ENCODE measurements at places on chromosomes 16 and 17.

DNA sequence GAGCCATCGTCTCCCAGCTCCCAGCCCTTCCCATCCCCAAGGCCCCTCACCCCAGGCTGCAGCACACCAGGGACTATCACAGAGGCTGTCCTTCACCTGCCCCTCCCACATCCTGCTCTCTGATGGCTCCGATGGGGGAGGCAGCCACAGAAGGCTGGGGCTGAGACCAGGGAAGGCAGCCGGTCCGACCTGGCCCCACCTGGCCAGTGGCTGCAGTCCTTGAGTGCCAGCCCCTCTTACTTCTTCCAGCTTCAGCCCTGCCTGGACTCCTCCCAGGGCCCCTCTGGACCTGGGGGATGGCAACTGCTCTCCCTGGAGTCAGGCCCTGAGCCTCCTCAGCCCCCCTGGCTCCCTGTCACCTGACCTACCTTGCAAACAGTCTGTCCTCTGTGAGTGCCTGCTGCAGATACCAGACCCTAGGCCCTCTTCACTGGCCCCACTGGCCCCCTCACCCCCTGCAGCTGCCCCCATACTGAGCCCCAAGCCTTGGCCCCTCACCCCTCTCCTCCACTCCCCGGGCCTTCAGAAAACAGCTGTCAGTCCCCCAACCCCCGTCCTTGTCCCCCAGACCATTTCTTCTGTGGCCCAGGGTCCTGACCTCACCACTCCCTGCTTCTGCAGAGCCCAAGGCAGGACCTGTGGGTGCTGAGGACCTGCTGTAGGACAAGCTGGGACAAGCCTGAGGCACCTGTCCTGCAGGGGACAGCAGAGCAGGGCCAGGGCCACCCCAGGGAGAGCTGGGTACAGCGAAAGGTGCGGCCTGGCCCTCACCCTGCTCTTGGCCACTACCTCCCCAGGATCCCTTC lies 12.6 kb upstream of the SRRM2 start:
- DNase-seq, result no peak

GRCh38 chr16:57360321-57360935 lies 1.8 kb downstream of the CCL22 start:
- DNase-seq, result no peak

DNA sequence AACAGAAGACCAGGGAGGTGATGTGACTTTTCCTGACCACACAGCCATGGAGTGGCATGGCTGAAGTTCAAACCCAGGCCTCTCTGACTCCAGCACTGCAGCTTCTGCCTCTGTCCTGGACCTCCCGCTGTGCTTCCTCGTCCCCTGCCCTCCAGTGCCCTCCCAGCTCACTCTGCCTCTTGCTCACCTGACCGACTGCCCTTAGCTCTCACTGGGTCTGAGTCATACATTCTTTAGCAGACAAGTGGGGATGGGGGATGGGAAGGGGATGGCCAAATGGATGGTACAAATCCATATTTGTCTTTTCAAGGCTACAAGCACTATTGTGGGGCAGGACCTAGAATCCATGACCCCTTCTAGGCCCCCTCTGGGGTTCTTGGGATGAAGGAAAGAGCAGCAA lies 33.0 kb downstream of the PITPNM3 start:
- no peak for DNase-seq

DNA sequence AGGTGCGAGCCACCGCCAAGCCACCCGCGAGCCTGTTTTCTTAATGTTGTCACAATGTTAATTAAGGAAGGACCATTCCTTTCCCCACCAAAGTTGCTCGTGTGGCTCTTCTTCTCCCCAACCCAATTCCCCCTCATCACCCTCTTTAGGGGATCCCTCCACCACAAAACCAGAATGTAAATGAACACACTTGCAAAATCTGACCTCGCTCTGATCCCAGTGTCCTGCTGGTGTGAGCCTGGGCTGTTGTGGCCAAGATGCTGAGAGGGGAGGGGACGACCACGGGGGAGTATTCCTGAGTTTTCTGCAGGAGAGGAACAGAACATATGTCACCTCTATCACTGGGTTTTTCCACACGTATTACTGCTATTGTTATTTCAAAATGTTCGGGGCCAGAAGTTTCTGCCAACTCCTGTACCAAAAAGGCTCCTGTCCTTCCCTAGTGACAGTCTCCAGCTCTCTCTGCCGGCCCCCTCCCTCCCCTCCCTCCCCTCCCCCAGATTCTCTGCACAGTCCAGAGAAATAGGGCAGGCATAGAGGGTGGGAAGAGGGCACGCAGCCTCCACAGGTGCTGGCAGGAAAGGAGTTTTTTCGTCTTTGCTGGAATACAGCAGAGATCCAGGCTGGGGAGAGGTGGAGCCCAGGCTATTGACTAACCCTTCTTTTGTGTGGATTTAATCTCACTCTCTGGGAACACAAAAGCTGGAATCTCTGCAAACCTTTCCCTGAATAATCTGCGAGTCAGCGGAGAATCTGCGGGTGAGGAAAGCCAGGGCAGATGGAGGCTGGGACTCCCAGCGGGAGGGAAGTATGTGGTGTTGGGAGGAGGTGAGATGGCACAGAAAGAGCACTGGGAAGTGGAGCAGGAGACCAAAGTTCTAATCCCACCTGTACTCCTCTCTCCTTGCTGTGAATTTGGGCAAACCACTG lies 4.5 kb upstream of the CA4 start:
- no peak for DNase-seq

DNA sequence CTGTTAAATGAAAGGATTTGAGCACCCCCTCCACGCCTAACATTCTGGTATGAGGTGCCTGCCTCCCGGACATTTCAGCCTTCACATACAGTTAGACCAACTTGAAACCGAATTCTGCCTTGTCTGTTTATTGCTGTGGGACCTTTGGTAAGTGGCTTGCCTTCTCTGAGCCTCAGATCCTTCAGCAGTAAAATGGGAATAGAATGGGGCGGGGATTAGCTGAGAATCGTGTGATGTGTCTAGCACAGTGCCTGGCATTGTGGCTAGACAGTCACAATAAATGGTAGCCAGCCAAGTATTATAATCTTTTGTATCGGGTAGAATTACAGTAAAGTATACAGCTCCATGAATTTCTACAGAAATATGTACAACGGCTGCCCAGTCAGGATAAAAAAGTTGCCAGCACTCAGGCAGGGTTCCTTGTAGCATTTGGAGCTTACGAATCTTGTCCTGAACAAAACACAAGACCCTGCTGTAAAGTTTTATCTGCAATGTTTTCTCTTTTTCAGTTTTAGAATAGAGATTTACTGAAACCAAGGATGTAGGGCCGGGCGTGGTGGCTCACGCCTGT lies 786 bp downstream of the TMC7 start:
- no peak for DNase-seq

DNA sequence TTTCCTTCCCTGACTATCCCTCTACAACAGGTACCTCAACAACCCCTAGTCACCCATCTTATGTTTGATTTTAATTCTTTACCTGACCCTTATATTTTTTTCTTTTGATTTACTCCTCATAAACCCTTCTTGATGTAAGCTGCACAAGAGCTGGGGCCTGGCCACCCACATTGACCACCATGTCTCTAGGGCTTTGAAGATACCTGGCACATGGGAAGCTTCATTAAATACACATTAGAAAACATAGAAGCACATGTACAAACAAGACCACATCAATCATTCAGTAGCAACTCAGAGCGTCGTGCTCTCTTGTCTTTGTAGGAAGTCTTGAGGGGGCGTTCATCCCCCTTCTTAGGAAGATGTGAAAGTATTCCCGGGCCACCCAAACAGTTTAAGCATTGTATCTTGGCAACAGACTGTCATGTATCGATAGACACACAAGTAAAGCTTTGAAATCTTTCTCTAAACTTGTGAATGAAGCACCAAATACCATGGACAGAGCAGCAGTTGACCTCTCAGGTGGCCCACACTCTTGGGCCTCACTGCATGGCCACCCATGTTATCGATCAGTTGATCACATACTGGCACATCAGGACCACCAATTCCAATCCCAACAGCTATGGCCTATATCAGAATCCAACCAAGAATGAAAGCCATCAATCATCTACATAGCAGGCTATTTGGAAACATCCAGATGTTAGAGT lies 183.6 kb downstream of the ZFHX3 start:
- no peak for DNase-seq

DNA sequence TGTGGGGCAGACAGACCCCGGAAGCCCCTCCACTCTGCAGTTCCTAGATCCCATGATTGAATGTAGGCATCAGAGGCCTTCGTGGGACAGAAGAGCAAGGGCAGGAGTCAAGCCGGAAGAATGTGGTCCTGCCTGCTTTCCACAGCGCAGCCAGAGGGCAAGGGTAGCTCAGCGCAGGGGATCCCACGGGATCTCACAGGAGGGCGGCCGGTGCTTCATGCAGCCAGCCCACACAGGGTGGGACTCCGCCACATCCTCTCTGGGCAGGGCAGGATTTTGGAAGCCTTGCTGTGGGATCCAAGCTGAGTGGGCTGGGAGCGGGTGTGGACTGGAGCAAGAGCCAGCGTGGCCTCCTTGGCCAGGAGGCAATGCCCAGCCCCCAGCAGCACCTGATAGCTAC lies 13.0 kb downstream of the KATNB1 start:
- no peak for DNase-seq

DNA sequence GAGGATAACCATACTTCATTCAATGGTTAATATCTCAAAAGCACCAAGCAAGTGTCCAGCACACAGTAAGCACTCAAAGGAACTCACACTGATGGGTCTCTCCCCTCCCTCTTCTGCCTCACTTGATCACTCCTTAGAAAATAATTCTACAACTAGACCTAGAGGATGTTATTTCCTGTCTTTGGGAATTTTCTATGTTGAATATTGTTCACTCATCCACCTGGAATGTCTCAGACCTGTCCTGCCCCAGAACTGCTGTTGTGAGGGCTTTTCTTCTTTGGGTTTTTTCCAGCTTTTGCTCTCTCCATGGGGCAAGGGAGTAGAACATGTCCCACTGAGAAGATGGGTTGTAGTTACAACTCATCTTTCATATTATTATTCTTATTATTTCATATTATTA lies 25.3 kb downstream of the NXPH3 start:
- DNase-seq, result no peak

DNA sequence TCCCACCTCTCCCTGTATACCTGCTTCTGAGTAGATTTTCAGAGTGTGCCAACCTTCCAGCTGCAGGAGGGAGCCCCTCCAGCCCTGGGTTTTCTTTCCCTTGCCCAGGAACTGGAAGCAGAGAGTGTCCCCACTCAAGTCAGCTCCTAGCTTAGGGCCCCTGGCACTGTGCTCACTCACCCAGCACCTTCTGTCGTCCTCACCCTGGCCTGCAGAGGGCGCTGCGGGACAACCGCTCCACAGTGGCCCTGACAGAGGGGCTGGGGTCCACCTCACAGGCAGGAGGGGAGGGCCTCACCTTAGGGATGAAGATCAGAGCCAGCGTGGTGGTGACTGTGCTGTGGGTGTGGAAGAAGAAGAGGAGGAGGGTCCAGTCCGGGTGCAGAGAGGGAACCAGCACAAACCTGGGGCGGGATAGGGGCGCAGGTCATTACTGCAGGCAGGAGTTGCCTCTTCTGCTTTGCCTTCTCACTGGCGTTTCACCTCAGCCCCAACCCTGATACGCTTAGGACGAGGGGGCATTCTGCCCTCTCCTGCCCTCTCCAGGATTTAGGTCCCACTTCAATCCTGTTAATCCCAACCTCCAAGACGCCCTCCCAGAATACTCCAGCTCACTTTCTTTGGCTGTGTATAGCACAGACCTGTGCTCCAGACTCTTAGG lies 10.0 kb downstream of the GPR179 start:
- DNase-seq, result peak; percentile 50

- DNase-seq, result no peak
These were observed 298.2 kb upstream of the C16orf82 start for GRCh38 chr16:26768385-26769010.

DNA sequence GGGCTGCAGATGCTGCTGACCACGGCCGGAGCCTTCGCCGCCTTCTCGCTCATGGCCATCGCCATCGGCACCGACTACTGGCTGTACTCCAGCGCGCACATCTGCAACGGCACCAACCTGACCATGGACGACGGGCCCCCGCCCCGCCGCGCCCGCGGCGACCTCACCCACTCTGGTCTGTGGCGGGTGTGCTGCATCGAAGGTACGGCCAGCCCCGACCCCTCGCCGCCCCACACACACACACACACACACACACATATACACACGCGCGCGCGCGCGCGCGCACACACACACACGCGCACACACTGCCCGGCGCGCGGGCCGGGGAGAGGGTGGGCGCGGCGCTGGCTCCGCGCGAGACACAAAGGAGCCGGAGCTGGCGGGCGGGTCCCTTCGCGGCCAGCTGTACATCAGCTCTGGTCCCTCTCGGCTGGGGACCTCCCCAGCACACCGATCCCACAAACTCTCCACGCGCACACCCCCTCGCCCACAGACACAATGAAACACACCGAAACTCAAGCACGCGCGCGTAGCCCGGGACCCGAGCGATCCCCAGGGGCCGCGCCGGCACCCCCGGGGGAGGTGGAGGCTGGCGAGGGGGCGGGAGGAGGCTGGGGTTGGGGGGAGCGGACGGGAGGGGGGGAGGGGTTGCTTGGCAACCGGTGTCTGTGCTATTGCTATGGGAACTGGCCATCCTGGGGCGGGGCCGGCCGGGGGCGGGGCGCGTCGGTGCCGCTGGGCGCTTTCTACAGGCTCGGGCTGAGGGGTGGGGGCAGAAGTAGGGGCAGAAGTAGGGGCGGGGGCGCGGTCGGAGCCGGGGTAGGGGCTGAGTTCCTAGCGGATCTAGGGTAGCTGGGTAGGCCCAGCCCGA lies 658 bp downstream of the CACNG4 start:
- DNase-seq, result no peak

GRCh38 chr17:927611-928461 lies 51.7 kb downstream of the NXN start:
- no peak for DNase-seq

DNA sequence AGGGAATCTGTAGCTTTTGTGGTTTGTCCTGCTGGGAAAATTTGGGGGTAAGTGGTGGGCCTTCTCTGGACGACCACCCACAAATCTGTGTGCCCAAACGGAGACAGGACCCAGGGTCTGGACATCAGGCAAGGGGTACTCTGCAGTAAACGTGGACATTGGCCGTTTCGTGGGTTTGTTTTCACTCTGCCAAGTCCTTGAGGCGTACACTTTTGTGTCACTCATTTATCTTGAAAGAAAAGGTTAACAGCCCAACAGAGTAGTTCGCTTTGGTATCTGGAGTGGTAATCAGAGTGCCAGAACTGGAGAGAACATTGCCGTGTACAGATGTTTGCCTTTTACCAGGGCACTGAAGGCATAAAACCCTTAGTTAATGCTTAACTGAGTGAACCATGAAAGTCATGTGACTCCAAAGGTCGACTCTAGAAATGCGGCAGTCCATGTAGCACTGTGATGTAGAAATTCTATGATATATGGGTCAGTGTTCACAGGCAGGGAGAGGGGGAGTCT lies 15.4 kb downstream of the NAA60 start:
- DNase-seq, result peak; percentile 67

GRCh38 chr17:1260086-1260769 lies 10.0 kb upstream of the BHLHA9 start:
- no peak for DNase-seq

DNA sequence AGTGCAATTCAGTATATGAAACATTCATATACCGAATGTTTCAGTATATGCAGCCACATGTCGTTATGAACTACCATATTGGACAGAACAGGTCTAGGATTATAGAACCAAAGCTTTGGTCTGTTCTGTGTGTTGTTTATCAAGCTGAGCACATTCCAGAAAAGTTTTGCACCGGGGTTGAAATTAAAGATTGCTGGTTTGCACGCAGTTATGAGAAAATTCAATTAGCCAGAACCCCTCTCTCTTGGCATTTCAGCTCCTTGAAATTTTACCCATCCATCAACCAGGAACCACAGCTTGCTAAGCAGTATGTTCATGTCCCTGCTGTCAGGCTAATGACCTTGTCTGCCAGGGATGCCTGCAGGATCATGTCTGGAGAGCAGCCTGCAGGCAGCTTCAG lies 9.5 kb downstream of the KRT32 start:
- no peak for DNase-seq

All from erythroblast (primary cell).